ENCODE measurements at places on chromosomes 2 and 18.
A peak's percentile ranks its signal among the peaks of the same experiment; 100 is the strongest.

DNA sequence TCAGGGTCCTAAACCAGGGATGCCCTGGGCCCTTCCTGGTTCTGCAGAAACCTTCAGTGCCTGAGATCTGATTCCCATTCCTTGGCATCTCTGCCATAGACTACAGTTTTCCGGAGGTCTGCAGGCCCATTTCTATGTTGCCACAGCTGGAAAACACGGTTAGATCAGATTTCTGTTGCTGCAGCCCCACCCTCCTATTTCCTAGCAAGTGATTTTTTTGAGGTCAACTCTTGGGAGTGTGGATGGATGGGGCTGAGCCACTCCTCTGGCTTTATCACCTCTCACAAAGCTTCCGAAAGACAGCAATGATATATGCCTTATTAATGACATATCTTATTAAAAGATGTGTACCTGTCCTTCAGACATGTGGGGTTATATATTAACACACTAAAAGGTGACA, 56.3 kb downstream of the ZAP70 start:
- DNase-seq, result no peak

- DNase-seq, result peak; percentile 70
Observed at GRCh38 chr2:157256626-157257025, 879 bp upstream of the GALNT5 start.

- DNase-seq, result no peak
Observed at GRCh38 chr18:45783097-45784075, 42.1 kb upstream of the SIGLEC15 start.

DNA sequence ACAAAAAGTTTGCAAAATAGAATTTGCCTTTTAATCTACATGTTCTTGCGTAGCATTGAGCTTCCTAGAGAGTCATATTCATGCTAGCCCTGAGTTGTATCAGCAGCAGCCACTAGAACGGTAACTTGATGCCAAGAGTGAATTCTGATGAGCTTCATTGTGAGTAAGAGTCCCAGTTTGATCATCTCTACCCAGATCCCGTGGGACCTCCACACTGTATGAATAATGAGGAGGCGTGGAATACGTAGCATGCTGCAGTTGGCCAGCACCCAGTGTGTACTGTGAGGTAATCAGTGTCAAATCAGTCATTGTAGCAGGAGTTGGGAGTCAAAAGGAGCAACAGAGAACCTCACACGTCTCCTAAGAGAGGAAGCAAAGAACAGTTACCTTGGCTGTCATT, 197.9 kb downstream of the NEDD4L start:
- DNase-seq, result no peak

- DNase-seq, result no peak
Observed at GRCh38 chr2:108418416-108418815, 30.6 kb upstream of the GCC2 start.

GRCh38 chr2:220432645-220433044, 805.2 kb downstream of the SLC4A3 start:
- DNase-seq, result no peak

GRCh38 chr2:131058920-131059319, 34.3 kb downstream of the FAM168B start:
- no peak for DNase-seq

DNA sequence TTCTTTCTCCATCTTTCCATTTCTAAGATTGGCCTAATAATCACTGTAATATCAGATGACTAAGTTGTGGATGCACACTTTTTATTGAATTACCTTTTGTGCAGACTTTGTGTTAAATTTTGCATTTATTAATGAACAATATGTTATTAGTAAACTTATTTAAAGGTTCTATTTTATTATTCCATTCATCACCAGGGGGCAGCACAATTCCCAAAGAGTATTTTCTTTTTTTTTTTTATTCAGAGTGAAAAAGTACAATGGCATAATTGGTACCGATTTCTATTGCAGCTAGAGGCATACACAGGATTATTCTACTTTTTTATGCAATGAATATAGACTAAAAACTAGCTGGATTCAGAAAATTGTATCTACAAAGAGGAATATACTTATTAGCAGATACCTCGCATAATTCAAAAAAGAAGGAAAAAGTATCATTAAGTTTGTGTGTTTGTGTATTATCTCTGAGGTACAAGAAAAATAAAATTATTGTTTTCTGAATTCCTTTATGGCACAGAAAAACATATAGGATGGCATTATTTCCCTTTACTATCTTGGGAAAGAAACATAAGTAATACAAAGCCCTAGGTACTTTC, 390.6 kb downstream of the ERBB4 start:
- no peak for DNase-seq

- DNase-seq, result no peak
Observed at GRCh38 chr2:150997066-150997465, 264.6 kb downstream of the RBM43 start.

- no peak for DNase-seq
Observed at GRCh38 chr2:138355244-138355643, 146.3 kb upstream of the SPOPL start.

- no peak for DNase-seq
Observed at GRCh38 chr2:219496825-219497494, 1.7 kb upstream of the GMPPA start.

GRCh38 chr18:7566567-7567473, at the start of gene PTPRM:
PTPRM (plus strand) TSS chr18:7567316; CDS start chr18:7567819, 503 bp downstream.
- peak; percentile 59 for DNase-seq

- DNase-seq, result no peak
Observed at GRCh38 chr18:8084160-8084559, 517.0 kb downstream of the PTPRM start.

DNA sequence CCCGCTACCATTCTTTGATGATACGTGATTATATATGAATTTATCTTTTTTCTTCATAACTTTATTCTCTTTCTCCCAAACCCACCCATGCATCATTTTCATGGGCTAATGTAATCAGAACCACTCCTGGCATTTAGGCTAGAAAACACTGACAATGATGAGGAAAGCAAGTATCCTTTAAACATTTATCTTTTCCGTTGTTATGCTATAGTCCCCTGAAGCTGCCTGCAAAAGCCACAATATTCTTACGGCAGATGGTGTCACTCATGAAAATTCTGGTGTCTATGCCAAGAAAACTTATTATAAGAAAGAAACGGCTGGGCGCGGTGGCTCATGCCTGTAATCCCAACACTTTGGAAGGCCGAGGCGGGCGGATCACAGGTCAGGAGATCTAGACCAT, 221.8 kb upstream of the CTAGE1 start:
- no peak for DNase-seq

- DNase-seq, result no peak
Observed at GRCh38 chr2:105518897-105519296, 120.0 kb upstream of the FHL2 start.

DNA sequence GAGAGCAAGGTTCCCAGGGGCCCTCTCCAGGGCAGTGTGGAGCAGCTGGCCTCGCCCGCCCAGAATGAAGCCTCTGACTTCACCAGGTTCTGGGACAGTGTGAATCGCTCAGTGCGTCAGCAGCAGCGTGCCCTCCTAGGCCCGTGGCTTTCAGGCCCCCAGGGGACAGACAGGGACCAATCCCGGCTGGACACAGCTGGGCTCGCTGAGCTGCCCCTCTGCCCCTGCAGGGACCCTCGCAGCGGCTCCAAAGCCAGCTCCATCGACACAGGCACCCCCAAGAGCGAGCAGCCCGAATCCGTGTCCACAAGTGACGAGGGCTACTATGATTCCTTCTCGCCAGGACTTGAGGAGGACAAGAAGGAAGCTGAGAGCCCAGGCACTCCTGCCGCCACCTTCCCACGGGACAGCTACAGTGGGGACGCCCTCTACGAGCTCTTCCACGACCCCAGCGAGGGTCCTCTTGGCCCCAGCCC, 7.6 kb downstream of the AMER3 start:
- DNase-seq, result no peak
